ENCODE measurements at places on chromosomes 7 and 10.

DNA sequence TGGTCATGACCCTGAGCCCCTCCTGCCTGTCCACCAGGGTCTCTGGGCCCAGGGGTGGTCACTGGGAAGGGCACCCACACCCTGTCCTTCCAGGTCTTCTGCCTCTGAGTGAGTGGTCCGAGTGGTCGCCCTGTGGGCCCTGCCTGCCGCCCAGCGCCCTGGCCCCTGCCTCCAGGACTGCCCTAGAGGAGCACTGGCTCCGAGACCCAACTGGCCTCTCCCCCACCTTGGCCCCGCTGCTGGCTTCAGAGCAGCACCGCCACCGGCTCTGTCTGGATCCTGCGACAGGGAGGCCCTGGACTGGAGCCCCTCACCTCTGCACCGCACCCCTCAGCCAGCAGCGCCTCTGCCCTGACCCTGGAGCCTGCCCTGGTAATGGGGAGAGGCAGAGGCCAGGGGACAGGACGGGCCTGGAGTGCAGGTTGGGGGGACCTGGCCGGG is 13.9 kb upstream of the ZNF862 start:
- DNase-seq, result no peak

DNA sequence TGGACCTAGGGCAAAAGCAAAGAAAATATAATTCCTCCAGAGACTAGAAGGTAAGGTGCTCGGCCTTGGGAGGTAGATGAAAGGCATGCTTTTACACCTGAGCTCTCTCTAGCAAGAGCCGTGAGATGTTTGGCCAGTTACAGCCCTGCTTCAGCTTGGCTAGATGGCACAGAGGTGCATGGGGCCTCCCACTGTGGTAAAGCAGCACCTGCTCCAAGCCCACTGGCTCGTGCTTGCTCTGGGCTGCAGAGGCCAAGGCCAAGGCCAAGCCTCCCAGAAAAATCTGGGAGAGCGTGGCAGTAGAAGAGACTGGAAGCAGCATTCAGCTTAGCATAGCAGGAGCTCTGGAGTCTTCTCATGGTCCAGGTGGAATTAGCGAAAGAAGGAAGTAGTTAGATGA is 31.0 kb upstream of the OPALIN start:
- no peak for DNase-seq

DNA sequence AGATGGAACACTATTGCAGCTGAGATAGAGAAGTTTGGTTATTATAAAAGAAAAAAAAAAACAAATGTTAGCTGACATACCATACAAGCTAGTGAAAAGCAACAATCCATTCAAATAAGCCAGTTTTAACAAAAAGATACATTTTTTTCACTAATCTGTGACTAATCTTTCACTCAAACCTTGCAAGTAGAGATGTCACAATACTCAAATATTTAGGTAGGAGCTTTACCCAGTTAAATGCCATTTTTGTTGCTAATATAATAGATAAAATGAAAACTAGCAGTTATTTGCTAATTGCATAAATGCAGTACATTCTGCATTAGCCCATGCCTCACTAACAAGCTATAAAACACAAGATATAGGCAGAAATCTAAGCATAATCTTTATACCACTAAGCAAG is 123.6 kb downstream of the BTAF1 start:
- no peak for DNase-seq

- DNase-seq, result no peak
Measured at GRCh38 chr7:116311816-116312471, 101.6 kb downstream of the TES start.

- no peak for DNase-seq
Measured at GRCh38 chr10:79236433-79236765, 110.9 kb upstream of the PPIF start.

- DNase-seq, result no peak
Measured at GRCh38 chr10:68959695-68960527, 3.9 kb downstream of the DDX21 start.

DNA sequence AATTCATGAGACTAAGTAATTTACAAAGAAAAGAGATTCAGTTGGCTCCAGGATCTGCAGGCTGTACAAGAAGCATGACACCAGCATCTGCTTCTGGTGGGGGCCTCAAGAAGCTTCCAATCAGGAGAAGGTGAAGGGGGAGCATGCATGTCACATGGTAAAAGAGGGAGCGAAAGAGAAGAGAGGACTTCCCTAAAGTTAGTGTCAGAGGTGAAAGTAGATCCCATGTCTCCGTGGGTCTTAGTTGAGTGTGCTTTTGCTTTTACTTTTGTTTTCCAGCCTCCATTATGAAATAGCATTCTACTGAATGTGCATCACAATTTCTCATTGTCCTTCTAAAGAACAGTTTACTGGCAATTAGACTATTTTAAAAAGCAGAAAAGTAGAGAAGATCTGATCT is 213.6 kb upstream of the FZD1 start:
- DNase-seq, result no peak

DNA sequence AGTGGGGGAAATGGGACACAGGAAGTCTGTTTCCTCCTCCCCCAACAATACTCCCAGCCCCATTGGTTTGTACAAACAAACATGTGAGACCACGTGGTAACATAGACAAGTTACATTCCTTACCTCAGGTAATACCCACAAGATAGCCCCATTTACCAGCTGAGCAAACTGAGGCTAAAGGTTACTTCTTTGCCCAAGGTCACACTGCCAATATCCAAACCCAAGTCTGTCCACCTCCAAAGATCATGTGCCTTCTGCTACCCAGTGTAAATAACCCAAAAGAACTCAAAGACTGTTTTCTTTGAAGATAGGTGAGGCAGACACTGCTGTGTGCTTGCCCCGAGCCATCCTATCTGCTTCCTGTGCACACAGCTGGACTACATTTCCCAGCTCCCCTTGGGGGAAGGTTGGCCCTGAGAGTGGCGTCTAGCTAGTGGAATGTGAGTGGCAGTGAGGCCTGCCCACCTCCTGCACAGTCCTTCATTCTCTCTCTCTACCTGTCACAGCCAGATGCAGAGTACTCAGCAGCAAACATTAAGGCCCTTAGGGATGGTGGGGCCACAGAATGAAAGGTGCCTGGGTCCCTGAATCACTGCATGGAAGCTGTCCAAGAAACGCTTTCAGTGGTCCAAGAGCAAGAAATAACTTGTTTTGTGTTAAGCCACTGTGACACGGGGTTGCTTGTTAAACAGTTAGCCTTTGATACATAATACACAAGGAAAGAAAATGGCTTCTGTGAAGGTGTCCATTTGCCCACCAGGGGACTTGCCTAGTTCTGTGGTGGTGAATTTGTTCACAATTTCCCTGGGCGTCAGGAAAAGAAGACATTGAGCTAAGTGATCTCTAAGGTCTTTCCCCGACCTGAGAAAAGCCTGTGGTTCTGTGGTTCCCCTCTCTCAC is 257.7 kb upstream of the NFE2L3 start:
- peak; percentile 70 for DNase-seq

DNA sequence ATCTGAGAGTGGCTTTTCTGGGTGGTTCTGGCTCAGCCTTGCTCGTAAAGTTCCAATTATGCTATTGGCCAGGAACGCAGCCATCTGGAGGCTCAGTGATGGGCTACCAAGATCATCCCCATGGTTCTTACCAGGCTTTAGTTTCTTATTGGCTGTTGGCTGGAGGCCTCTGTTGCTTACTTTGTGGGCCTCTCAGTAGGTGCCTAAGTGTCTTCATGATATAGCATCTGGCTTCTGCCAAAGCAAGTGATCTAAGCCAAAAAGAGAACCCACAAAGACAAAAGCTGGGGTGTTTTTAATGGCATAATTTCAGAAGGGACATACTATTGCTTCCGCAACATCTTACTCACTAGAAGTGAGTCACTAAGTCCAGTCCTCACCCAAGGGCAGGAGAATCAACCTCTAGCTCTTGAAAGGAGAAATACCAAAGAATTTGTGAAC is 132.0 kb upstream of the MDFIC start:
- no peak for DNase-seq

GRCh38 chr7:110607050-110607857 is 483.7 kb upstream of the LRRN3 start:
- DNase-seq, result no peak

DNA sequence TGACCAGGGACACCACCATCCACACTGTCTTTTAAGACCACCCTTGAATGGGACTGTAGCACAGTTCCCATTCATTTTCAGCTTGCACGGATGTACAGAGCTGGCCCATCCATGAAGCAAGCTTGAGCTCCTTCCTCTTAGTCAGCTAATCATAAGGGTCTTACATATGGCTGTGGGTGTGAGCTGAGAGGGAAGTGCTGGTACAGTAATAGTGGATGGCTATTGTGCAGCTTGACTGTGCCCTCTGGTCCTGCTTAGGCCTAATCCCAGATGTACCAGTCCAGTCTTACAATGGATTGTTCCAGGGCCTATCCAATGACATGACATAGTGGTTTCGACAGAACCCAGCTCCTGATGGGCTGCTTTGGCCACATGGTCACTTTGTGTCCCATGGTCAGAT is 96.9 kb upstream of the ZNF438 start:
- no peak for DNase-seq

GRCh38 chr10:93541402-93542357 is 24.8 kb upstream of the FFAR4 start:
- DNase-seq, result peak; percentile 72

GRCh38 chr7:121352323-121352722 is 23.5 kb downstream of the WNT16 start:
- DNase-seq, result no peak

GRCh38 chr10:126421756-126422256 is 33.5 kb upstream of the ADAM12 start:
- no peak for DNase-seq
